ENCODE measurements at places on chromosomes 2 and 18.

DNA sequence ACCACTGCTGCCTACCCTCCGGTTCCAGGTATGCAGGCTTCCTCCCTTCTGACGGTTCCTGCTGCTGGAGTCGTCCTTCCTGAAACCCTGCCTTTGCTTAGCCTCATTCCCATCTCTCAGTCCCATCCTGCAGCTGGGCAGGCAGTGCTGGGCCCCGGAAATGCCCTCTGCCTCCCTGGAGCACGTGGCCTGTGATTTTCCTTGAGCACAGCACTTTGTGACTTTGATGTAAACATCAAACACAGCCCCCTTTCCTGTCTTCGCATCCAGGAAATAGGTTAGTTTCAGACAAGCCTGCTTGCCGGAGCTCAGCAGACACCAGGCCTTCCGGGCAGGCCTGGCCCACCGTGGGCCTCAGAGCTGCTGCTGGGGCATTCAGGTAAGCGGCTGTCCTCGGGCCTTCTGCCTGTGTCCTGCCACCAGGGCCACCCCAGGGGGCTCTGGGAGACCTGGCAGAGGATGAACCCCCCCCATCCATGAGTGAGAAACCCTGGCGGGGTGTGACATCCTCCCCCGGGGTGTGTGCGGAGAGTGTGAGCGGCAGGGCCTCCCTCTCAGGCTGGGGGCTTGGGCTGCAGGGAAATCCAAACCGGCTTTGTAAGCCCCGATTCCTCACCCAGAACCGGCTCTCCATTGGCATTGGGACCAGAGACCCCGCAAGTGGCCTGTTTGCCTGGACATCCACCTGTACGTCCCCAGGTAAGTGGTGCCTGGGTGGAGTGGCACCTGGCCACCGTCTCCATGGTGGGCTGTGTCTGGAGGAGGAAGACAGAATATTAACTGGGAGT lies at the start of gene ZAP70:
TSS of gene ZAP70 (plus strand) at position 281 of the 788 bp plus-strand sequence. CDS start 10,461 bp downstream, outside the sequence.
- peak; percentile 35 for DNase-seq

DNA sequence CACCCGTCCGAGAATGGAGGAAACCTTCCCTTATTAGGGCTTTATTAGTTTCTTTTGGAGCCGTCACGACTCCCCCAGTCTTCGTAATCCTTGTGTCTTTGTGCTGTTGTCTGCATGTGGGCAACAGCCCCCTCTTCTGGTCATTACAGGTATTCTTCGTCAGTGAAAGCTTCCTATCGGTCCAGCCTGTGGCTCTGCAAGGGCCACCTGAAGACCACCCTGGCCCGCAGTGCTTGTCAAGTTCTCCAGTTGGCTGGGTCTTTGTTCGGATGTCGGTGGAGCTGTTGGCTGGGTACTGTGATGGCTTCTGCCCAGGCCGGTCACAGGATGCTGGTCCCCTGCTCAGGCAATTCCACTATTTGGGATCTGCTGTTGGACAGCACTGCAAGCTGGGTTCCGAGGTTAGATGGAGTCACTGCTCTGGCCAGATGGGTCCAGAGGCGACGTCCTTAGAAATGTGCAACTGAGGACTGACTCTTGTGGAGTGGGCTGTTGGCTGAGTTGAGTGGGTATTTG lies 19.2 kb downstream of the E2F6 start:
- DNase-seq: peak; percentile 45

DNA sequence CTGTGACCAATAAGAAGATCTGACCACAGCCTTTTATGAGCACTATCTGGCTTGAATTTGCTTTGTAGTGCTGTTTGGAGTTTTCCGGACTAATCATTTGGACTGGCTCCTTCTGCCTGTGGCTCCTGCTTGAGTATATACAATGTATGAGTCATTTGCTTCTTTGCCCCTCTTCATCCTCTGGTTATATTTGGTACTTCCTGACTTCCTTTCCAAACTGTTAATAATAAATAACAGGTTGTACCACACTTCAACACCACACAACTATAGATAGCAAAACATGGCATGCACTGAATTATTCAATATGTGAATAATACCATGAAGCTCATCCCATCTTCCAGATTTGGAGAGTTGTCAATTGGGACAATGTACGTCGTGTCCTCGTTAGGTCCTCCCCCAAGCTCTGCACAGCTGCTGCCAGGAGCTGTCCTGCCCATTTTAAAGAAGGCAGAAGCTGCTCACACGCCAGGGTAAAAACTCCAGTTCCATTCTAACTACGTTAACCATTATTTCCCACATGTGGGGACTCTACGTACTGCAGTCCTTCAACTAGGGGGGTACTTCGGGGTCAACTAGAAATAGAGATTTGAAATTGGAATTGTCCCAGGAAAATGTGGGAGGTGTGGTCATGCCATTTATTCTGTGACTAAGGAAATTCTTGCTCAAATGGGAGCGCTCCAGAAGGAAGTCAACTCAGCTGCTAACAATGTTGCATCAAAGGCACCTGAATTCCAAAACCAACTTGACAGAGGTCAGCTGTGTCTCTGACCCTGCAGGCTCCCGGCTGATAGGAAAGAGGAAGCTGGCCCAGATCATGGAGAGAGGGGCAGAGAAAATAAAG lies 38.1 kb downstream of the ST8SIA5 start:
- DNase-seq: no peak

DNA sequence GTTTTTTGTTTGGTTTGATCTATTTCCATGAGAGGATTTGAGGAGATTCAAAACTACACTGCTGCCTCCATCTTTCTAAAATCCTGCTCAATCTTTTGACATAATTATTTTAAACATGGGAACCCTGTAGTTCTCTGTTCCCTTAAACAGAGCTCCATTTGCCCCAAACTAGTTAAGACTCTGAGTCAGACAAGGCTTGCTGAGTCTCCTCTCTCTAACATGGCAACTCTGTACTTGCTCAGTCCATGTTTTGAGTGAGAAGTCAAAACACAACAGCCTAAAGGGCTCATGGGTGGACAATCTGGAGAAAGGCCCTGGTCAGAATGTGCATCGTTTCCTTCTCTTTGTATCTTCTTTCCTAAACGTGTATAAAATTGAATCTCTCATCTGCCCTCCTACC lies 7.1 kb upstream of the STAMBP start:
- DNase-seq: no peak

DNA sequence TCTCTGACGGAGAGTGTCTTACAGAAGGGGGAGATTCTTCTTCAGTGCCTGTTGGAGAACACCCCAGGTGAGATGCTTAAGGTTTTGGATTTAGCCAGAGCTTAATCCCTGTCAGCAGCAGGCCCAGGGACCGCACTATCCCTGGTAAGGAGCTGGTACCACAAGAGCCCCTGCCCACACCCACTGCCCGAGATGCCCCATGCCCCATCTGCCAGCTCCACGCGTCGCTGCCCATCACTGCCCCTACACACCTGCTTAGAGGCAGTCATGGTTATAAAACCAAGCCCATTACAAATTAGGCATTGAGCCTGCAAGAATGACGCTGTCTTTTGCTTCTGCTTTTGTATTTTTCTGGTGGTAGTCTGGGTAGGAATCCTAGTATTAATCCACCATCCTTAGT lies 21.7 kb downstream of the CEP68 start:
- DNase-seq: no peak

- DNase-seq: no peak
Measured at GRCh38 chr2:60370814-60371213, 182.6 kb downstream of the BCL11A start.

- no peak for DNase-seq
Measured at GRCh38 chr18:38330573-38330972, 765.0 kb upstream of the CELF4 start.

DNA sequence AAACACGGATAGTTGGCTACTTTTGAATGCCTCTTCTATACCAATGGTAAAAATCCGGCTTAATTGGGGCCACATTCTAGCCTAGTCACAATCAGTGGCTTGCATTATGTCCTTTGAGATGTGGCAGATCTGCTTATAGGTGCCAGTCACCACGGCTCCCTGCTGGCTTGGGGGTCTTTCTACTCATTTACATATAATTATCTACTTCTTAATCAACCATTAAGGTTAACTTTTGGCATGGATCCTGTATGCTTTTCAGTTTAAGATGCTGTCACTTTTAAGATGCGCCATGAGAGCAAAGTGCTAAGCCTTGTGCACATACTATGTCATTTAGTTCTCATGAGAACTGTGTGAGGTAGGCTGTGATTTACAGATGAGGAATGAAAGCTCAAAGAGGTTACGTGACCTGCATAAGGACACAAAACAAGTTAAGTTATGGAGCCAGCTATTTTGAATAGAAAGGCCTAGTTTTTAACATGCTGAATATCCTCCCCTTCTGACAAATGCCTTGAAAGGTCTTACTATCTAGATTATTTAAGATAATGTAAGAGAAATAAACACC lies 4.1 kb downstream of the NEDD4L start:
- no peak for DNase-seq

DNA sequence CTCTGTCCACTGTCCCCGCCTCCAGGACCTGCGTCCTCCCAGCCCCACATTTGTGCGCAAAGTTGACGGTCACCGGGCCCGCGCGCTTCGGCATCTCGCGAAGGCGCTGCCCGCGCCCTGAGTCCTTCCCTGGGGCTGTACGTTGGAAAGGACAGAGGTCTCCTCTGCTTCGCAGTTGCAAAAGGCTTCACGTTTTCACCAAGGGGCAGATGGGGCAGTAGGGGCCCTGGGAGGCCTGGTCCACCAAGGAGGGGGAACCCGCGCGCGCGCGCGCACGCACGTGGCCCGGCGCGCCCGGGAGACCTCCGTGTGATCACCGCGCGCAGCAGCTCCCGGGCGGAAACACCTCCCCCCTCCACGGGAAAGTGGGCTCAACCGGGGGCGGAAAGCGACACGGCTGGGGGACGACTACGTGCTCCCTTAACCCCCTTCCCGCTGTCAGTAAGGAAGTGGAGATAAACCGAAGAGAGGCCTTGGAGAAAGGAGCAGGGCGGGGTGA lies 21.9 kb downstream of the TEX44 start:
- DNase-seq: peak; percentile 66

- no peak for DNase-seq
Measured at GRCh38 chr2:109646961-109647360, 32.8 kb downstream of the SOWAHC start.

GRCh38 chr2:134527381-134527780 lies 191.4 kb downstream of the TMEM163 start:
- DNase-seq: no peak

- peak; percentile 11 for DNase-seq
Measured at GRCh38 chr2:141534666-141535362, 596.0 kb downstream of the LRP1B start.

DNA sequence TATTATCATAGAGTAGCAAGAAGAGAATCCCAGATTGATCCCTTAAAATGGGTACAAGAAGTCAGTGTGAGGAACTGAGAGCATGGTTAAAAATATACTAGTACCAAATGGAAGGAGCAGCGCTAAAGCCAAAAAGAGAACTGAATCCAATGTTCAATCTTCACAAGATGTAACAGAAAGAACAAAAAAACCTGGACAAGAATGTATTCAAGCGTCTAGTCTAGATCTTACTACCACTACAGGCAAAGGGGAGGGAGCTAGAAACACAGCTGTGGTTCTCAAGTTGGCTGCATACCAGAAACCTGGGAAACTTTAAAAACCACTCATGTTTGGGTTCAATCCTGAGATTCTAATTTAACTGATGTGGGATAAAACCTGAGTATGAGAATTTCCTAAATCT lies 57.5 kb downstream of the PIAS2 start:
- DNase-seq: peak; percentile 15

GRCh38 chr2:84201158-84201557 lies 257.9 kb downstream of the SUCLG1 start:
- DNase-seq: no peak

- no peak for DNase-seq
Measured at GRCh38 chr2:3589086-3589485, 5.8 kb upstream of the COLEC11 start.

GRCh38 chr2:158893026-158893425 lies 75.4 kb upstream of the TANC1 start:
- no peak for DNase-seq

GRCh38 chr2:122056853-122057252 lies 301.4 kb downstream of the TSN start:
- DNase-seq: no peak

DNA sequence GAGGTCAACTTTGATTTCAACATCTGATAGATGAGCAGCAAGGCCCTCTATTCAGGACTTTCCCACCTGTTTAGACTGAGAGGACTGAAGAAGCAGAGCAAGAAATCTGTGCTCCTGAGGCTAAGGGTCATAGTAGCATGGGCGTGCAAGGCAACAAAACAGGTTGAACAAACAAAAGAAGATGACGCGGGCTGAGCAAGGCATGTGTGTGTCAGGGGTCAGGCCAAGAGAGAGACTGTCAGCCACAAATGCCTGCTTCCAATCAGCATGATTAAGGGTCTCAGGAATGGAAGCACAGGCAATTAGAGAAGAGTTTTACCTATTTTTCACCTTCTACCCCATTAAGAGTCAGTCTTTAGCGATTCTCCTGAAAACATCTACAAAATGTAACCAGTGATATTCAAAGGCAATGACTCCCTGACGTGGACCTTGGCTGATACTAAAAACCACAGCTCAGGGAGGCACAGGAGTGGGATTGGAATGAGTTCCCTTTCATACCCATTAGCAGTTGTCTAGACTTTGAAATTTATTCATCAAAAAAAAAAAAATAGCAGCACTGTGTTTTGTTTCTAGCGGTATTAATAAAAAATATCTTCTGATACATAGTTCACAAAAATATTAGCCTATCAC lies 81.9 kb downstream of the DYNAP start:
- no peak for DNase-seq

Data from GM20000 (cell line).